Amygdala (tissue), 56 donors: ENCODE measurements at places on chromosomes 3 and 15.

DNA sequence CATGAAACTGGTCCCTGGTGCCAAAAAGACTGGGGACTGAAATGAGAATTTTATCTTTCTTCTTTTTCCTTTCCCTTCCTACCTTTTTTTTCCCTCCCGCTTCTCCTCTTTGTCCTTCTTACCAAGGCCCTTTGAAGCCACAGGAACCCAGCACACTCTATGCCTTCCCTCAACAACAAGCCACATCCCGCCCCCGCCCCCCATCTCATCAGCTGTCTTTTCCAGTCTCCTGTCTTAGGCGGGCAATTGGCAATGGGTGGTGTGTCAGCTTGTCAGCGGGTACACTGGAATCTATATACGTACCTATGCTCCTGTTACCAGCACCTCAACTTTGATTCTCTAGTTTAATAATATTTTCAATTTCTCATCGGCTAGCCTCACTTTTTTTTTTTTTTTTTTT is 56.3 kb upstream of the CHD2 start:
- no peak for DNase-seq

GRCh38 chr3:10602769-10603768 is 97.7 kb upstream of the ATP2B2 start:
- no peak for DNase-seq

DNA sequence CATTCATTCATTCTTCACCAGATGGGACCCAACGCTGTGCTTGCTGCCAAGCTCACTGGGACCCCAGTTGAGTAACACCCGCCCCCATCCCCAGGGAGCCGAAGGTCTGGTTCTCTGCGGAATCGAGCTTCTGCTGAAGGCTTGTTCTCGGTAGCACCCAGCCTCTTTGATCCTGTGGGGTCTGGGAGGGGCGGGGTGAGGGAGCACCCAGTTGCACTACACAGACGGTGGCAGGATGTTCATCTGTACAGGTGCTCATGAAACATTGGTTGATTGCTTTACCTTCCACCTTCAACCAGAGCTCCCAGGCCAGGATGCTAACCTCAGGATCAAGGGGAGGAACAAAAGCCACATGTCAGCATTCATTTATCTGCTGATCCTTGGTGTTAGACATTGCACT is 77.7 kb upstream of the RGMA start:
- DNase-seq = no peak

DNA sequence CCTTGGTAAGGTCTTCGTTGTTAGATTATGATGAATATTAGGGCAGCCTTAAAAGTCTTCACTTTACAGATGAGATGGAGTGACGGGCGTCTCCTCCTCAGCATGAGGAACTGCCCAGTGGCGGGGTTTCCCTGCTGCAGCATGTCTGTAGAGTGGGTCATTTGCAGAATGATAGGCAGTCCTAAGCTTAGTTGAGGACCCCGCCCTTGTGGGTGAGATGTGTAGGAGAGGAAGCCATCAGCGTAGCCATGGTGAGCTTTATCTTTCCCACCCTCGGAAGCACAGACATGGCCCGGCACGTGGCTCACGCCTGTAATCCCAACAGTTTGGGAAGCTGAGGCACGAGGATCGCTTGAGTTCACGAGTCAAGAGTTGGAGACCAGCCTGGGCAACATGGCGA is 877 bp downstream of the NIT2 start:
- DNase-seq = no peak

- DNase-seq = no peak
Observed at GRCh38 chr3:149004622-149005021, 13.3 kb downstream of the GYG1 start.

DNA sequence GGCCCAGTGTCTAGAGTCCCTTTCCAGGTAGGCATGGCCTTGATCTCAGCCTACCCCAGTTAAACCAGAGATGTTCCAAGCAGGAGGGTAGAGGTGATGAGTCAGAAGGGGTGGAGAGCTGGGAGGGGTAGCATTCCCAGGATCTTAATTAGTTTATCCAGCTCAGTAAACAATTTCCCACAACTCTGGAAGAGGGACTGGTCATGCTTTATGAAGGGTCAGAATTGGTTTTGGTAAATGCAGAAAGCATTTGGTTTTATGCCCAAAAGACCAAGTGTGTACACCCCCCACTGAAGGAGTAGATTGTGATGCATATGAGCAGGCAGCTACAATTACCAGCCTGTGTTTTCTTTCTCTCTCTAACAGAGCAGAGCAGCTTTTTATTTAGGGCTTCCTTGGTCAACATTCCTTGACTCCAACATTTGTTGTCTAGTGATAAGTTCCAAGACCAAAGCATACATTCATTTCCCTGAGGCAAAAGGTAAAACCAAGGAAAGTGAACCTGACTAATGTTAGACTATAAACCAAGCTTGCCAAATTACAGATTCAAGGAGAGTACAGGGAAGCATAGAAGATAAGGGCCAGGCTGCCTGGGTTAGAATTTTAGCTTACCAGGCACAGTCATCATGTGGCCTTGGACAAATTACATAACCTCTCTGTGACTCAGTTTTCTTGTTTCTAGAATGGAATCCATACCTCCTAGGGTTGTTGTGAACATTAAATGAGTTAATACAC is 17.6 kb downstream of the EXOSC7 start:
- no peak for DNase-seq

GRCh38 chr3:144287001-144287400 is 315.4 kb downstream of the DIPK2A start:
- DNase-seq = no peak

- no peak for DNase-seq
Observed at GRCh38 chr15:85704720-85705429, 89.8 kb downstream of the KLHL25 start.

- DNase-seq = no peak
Observed at GRCh38 chr3:191915712-191916111, 454.7 kb downstream of the PYDC2 start.

DNA sequence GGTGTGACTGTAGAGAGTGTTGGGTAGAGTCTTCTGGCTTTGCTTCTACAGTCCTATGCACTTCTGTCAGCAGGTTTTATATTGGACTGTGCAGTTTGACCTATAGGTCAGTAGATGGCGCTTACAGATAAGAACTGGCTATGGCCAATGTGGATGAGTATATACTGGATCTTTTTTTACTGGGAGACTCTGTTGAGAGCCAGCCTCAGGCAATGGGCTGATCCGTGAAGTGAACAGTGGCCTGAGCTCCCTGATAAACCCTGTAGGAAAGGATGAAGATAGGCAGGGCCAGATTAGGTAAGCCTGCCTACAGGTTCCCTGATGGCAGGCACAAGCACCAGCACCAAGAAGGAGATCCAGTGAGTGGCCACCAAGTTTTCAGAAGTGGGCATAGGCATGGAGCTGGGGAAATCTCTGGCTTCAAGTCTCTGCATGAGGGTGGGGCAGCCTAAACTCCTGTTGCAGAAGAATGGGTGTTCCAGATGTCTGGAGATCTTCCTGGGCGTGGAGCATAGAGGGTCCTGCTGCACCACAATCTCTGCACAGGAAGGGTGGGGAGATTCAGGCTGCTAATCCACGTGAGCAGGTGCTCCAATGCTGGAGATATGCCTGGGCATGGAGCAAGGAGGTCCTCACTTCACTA is 326.0 kb upstream of the SGO1 start:
- peak; percentile 2 for DNase-seq

GRCh38 chr3:195165790-195166189 is 105.2 kb downstream of the XXYLT1 start:
- DNase-seq = no peak

DNA sequence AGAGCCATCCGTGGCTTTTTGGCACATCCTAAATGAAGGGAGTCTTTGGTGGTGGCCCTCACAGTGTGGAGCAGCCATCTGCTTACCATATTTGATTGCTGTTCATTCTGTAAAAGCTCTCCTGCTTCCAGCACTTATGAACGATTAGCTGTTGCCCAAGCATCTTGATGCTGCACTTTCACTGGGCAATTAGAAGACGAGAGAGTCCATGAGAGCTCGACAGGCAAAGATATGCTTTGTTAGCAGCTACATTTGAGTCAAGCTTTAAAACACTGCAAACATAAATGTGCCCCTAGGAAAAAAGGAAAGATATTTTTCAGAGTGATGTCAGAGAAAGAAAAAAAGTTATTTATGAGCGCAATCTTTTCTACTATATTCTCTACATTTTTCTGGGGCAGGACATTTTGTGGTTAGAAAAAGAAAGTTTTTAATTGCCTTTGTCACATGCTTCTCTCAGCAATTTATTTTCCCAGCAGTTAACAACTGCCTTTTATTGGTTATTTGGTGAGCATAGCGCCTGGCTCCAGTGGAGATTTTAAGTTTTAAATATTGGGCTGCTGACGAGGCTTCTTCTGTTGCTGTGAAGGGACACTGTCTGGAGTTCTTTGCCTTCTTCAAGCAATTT is 468.4 kb downstream of the C3orf38 start:
- no peak for DNase-seq

DNA sequence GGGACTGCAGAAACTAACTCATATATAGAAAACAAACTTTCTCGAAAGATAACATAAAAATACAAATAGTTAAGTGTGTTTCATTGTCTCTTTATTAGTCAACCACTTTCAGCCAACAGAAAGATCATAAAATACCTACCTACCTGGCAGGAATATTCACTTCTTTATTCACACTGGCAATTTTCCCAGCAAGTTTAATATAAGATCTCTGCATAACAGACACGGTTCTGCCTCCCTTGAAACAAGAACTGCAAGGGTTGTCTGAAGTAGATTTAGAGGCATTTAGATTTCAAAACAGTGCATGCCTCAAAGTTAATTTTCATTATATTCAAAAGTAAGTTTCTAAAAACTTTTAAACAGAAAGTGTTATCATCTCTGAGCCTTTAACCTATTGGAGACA is 7.1 kb downstream of the NPTN start:
- no peak for DNase-seq

GRCh38 chr3:160450846-160451245 is 1.3 kb upstream of the TRIM59 start:
- DNase-seq = no peak

- DNase-seq = no peak
Observed at GRCh38 chr15:96560246-96560895, 229.9 kb downstream of the NR2F2 start.

DNA sequence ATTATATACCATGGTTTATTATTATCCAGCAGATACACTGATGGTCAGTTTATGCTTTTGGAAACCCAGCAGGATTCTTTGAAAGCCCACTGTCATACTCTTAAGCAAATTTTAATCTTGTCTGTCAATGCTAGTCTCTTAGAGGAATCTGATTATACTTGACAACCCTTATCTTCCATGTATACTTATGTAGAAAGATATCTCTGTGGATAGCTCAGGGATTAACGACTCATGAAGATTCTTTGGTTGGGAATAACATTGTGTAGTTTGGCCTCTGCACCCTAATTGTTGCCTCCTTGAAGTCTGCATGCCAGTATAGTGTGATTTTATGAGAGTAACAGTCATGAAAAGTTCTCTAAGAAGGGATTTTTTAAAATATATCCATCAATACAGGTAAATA is 33.0 kb downstream of the FILIP1L start:
- DNase-seq = no peak

DNA sequence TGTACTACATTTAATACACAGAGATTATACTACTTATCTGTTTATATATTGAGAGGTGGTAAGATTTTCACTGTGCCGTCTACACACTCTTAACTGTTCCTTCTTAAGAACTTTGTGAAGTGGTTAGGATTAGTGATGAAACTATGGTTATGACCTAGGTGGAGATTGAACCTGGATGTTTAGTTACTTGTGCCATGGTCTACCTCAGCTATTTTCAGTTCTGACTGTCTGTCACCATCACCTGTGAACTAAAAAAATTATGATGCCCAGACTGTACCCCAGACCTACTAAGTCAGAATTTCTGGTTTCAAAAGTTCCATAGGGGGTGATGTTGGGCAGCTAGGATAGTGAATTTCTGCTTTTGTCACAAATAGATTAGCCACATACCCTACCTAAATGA is 6.4 kb downstream of the RASA2 start:
- DNase-seq = no peak

DNA sequence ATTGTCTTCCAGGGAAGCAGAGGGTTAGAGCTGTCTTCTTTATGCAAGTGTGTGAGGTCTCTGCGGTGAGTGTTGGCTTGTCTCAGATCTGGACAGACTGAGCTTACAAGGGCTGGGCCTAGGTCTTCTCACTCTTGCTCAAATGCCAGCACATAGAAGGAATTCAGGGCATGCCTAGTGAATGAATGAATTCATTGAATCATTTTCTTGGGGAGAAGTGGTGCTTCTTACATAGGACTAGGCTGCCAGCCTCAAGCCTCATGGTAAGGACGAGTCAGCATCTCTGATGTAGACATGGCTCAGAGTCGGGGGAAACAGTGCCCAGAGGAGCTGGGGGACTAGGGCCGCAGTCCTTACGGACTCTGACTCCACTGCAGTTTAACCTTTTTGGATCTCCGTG is 17.2 kb downstream of the MKRN2 start:
- no peak for DNase-seq

DNA sequence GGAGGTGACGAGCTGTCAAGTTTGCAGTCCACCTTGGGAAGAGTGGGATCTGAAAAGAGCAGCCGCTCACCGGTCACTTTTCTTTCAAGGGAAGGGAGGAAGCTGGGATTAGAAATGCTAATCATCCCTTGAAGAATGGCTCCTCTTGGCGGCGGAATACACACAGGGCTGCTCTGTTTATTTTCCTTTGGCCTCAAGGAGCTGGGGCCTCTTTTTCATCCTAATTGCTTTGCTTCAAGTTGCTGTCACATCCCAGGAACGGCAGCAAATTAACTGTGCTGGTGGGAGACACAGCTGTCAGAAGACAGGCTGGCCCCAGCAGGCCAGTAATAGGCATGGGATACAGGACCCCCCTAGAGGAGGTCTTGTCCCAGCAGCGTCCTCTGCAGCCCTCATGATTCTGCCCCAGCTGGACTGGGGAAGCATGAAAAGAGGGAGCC is 6.7 kb downstream of the KBTBD13 start:
- no peak for DNase-seq

DNA sequence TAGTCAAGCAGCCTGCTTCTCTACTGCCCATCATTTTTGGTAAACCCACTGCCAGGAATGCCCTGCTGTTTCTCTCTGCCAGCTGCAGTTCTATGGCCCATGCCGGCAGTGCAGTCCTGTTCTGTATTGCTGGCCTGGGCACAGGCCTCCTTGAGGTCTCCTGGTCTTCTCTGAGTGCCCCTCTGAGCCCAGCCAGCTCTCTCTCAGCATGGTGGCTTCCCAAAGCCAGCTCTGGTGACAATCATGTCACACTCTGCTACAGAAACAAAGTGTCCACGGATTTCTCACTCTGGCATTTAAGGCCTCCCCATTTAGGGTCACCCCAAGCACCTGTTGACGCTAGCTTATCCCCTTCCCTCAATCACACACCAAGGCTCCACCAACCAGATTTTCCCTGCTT is 24.5 kb downstream of the SRPRB start:
- DNase-seq = no peak

GRCh38 chr3:123522320-123523022 is 62.4 kb downstream of the HACD2 start:
- no peak for DNase-seq

GRCh38 chr3:139418144-139418543 is 28.7 kb upstream of the COPB2 start:
- DNase-seq = no peak

GRCh38 chr3:43690400-43691119 is at the start of gene ABHD5:
Gene ABHD5 (plus strand): TSS chr3:43690938. CDS start chr3:43690993, 55 bp downstream.
- peak; percentile 90 for DNase-seq

DNA sequence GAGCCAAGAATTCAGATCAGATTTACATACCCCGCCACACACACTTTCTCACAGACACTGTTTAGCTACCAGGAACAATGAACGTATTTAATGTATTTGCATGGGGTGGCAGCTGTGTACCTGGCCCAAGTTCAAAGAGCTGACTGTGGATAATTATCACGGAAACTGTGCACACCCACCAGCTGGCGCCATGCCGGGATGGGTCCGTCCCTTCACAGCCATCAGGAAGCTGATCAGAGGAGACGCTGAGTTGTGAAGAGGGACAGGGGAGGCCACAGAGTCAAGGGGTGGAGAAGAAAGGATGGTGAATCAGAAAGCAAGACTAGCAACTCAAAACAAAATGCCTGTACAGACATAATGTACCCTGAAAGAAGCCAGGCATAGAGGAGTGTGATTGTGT is 13.1 kb upstream of the PLA2G4D start:
- DNase-seq = no peak
